ENCODE measurements at places on chromosomes 5 and 9.

- DNase-seq, result no peak
These were observed 8.5 kb downstream of the RXFP3 start for GRCh38 chr5:33944543-33945132.

- no peak for DNase-seq
These were observed 11.6 kb downstream of the ERP44 start for GRCh38 chr9:100087218-100087617.

GRCh38 chr9:128399861-128400260 is 20.8 kb upstream of the CERCAM start:
- no peak for DNase-seq

DNA sequence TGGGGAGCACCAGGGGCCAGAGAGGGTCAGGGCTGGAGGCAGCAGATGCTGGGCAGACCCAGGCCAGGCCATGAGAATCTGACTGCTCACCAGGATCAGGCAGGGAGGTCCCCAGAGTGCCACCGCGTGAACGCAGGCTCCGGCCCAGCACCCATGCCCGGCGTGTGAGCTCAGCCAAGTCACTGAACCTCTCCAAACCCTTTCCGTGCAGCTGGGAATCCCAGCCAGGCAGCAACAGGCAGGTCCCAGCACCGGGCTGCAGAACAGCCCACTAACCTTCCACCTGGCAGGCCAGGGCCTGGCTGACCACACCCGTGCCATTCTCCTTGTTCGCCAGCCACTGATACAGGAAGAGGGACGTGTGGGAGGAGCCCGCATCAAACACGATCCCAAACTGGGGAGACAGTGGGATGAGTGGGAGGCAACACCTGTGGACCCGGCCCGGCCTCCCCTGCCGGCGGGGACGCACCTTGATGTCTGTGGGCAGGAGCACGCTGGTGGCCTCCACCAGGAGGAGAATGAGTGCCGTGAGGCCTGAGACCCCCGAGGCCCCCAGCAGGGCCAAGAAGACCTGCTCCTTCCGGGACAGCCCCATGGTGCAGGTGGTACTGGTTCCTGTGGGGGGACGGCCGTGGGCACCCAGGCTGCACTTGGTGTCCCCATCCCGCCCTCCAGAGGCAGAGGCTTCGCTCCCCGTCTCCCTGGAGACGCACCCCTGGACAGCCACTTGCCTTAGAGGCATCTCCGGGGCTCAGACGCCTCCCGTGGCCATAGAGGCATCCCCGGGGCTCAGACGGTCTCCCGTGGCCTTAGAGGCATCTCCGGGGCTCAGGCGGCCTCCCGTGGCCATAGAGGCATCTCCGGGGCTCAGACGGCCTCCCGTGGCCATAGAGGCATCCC is 3.2 kb downstream of the ENTPD8 start:
- no peak for DNase-seq

GRCh38 chr5:172417130-172417841 is 37.0 kb downstream of the SH3PXD2B start:
- DNase-seq, result no peak

- DNase-seq, result no peak
These were observed 103.1 kb upstream of the ISL1 start for GRCh38 chr5:51279983-51280706.

DNA sequence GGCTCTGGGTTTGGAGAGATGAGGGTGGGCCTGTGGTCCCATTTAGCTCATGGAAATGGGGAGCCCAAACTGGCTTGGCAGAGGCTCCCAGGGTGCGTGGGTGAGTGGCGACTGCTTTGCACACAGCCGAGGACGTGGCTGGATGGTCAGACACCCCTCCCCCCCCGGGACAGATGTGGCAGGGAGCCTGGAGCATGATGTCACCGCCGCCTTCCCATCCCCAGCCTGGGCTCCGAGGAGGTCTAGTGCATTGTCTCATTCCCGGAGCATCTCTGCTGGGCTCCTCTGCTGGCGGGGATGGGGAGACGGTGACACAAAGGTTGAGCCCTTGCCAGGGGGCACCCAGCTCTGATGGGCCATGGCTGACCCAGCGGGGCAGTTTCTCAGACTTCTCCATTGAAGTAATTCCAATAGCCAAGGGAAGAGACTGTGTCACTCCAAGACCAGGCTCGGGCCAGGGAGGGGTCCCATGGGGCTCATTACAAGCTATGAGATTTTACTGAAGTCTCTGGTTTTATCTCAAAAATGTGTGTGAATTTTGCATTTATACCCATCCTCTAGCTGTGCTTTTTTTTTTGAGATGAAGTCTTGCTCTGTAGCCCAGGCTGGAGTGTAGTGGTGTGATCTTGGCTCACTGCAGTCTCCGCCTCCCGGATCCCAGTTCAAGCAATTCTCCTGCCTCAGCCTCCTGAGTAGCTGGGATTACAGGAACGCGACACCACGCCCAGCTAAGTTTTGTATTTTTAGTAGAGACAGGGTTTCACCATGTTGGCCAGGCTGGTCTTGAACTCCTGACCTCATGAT is 36.1 kb downstream of the HMCN2 start:
- no peak for DNase-seq

DNA sequence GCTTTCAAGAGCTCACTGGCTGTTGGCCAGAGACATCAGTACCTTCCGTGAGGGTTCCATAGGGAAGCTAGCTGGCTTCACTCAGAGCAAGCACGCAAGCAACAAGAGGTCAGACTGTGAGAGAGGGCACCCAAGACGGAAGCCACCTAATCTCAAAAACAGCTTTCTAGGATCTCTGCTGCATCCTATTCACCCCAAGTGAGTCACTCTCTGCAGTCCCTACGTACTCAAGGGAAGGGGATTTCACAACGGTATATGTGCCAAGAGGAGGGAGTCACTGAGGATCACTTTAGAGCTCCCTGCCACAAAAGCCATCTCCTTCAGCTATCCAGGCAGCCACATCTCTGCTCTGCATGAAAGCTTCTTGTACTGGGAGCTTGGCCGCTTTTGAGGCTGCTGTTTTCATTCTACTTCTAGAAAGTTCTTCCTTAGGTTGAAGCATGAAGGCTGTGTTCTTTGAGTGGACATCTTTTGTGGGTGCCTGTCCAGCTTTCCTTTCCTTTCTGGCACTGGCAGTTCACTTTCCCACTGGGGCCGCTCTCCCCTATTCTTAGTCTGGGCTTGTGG is 249.5 kb downstream of the MAN2A1 start:
- no peak for DNase-seq

GRCh38 chr5:111509119-111509518 is 3.2 kb downstream of the STARD4 start:
- DNase-seq, result no peak

DNA sequence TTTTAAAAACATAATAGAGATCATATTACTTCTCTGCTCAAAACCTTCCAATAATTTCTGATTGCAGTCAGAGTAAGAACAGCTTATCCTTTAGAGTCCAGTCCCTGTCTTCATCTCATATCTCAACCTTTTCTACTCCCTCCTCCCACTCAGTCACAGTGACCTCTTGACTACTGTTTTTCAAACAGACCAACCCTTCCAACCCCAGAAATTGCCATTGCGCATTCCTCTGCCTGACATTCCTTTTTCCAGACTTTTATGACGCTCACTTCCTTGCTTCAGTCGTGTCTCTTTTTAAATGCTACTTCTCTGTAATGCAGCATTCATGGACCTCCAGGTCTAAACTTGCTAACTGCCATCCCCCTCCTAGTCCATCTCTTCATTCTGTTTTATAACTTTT is 800.5 kb downstream of the BRINP1 start:
- DNase-seq, result no peak

GRCh38 chr5:174231956-174232487 is 186.5 kb downstream of the NSG2 start:
- DNase-seq, result no peak

DNA sequence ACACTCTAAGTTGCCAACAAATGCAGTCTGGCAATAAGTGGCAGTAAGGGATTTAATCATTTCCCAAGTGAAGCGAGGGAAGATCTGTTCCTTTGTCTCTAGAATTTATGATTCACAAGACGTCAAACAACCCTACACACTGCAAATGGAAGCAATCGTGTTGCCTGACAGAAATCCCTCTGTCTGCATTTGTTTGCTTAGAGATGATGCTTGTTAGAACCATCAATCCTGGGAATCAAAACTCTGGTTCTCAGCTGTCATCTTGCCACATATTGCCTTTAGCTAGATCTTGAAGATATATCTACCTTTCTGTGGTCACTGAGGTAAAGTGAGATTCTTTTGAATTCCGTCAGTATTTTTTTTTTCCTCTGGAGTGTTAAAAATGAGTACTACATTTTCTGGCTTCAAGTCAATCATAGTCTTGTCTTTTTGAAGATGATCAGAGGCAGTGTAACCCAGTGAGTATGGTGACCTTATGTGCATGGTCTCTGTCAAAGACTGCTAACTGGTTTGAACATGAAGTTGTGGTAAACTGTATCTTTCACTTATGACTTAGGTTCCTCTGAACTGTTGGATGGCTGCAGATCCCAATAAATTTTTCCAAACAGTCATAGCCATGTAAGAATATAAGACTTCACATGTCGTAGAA is 106.4 kb upstream of the STARD4 start:
- DNase-seq, result no peak

- DNase-seq, result no peak
These were observed 65.8 kb downstream of the SEMA4D start for GRCh38 chr9:89431930-89432725.

DNA sequence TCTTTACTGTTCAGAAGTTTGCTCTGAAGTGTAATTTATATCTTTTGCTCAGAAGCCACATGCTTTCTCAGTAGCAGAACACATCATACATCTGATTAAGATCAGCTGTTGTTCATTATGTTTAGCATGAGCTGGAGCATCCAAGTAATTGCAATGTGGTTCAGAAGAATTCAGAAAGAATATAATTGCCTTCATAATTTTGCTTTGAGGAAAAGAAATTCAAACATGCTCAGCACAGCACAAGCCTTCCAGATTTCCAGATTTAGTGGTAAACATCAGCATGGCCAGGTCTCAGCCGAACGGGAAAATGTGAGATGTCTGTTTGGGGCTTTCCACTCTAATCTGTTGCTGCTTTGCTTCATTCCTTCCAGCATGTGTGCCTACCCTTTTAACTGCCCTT is 65.9 kb downstream of the ITGA1 start:
- no peak for DNase-seq

GRCh38 chr5:44536650-44537260 is 147.5 kb upstream of the FGF10 start:
- DNase-seq, result no peak

DNA sequence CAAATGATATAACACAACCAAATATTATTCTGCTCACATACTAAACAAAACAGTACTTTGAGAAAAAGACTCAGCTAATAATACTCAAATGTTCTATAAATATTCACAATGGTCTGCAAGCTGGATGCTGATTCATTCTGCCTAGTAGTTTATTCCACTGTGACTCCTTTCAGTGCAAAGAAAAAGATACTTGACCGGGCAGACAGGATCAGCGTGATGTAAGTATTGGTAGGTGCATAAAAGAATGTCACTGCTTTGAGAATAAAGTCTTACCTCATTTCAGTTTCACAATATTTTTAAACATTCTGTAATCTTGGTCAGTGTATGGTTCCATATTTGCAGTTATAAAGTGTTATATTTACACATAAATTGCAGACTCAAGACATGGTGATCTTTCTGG is 223.0 kb upstream of the NUDT12 start:
- DNase-seq, result no peak

GRCh38 chr5:80487444-80487828 is 464 bp upstream of the FAM151B start:
- no peak for DNase-seq

GRCh38 chr9:126980231-126980630 is 65.6 kb downstream of the RALGPS1 start:
- no peak for DNase-seq

DNA sequence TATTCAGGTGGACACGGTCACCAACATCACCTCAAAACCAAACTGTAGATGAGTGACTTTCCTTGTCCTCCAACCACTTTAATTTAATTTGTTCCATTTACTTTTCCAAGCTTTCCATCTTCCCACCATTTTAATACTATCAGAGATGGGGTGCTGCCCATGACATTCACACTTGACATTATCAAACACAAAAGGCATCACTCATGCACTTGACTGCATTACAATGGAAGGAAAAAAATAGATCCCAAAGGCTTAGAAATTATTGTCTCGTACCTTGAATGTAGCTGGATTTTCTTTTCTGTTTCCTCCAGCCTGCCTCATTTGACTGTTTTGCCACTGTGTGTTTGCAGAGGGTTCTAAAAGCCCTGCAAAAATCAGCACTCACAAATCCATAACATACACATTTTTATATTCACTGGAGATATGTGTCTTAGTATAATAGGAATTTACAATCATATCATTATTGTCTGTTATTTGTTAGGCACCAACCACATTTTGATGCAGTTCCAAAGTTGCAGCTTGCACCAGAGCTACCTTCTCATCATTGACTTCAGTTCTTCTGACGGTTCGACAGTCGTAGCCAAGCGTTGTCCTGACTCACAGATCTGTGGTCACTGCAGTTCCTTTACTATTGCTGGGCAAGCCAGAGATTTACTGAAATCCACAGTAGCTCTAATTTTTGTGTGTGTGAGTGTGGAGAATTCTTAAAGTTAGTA is 712.3 kb upstream of the WWC1 start:
- DNase-seq, result no peak

DNA sequence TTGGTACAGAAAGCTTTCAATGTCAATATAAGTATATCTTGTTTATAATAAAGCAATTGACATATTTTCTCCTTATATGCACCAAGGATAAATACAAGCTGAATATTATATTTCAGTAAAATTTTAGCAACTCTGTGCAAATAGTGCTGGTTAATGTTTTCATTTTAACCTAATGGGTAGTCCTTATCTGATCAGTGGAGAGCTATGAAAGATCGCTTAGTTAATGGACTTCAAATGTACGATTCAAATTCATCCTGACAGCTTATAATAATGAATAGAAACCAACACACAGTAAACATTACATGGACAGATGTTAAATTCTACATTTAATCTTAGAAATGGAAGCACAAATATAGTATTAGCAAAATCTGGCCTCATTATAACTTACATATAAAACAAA is 1495.2 kb upstream of the C9orf72 start:
- no peak for DNase-seq

DNA sequence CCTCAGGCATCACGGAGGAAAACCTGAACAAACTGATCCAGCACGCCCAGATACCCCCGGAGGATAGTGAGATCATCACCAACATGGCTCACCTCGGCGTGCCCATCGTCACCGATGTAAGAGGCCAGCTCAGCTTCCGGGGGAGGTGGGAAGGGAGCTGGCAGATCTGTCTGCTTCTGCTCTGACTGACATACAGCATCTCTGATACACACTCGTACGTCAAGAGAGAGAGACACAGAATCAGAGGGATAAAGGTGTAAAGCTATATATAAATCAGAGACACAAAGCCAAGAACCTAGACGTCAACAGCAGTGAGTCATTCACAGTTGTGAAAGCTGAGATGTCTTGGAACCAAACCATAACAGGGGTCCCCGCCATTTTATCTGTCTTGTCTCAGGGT is 30.1 kb upstream of the CFAP157 start:
- no peak for DNase-seq

DNA sequence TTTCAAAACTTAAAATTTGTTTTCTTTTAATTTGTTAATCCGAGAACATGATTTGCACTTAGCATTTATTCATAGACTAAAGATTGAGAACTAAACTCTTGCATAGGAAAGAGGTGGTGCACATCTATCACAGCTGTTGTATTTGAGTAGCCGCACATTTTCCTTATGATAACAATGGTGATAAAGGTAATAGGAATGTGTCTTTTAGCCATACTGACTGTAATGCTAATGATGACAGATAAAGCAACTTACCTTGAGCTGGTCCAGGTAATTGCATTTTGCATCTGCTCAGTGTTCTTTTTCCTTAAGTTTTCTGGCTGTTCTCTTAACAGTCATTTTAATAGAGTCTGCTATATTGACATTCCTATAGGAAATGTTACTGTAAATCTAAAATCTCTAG is 19.0 kb downstream of the PHAX start:
- no peak for DNase-seq

GRCh38 chr5:167730121-167730520 is 561.3 kb upstream of the WWC1 start:
- no peak for DNase-seq

Data from anterior cingulate cortex (tissue), 58 donors.